ENCODE measurements at places on chromosomes 5 and 9.
A peak's percentile ranks its signal among the peaks of the same experiment; 100 is the strongest.

- no peak for DNase-seq
These were observed 26.7 kb downstream of the F2R start for GRCh38 chr5:76742583-76742982.

DNA sequence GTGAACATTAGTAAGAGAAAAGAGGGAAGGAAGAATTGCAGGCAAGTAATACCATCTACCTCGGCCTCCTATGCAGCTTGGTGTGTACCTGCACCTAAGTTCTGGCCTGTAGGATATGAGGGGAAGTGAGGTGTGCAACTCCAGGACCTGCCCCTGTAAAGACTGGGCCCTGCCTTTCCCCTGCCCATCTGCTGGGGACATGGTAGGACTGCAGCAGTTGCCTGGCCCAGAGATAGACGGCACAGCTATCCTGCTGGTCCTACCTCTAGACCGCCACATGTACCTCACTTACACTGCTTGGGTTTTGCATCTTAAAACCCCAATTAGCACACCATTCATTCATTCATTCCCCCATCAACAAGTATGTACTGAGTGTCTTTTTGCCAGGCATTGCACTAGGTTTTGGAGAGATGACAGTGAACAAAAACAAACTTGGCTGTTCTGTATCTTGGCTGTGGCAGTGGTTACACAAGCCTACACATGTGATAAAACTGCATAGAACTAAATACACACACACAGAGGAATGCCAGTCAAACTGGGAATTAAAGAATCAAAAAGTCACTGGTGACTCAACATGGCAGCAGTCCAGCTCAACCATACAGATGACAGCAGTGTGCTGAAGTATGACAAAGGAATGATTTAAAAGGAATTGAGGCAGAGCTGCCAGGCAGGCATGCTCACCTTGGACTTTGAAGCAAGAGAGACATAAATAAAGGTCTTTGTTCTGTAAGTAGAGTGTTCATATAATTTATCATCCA, 23.3 kb upstream of the MGAT1 start:
- DNase-seq = no peak

- no peak for DNase-seq
These were observed 304.5 kb upstream of the ZNF608 start for GRCh38 chr5:125050926-125051325.

GRCh38 chr5:95938347-95938746, 23.3 kb downstream of the ELL2 start:
- no peak for DNase-seq

DNA sequence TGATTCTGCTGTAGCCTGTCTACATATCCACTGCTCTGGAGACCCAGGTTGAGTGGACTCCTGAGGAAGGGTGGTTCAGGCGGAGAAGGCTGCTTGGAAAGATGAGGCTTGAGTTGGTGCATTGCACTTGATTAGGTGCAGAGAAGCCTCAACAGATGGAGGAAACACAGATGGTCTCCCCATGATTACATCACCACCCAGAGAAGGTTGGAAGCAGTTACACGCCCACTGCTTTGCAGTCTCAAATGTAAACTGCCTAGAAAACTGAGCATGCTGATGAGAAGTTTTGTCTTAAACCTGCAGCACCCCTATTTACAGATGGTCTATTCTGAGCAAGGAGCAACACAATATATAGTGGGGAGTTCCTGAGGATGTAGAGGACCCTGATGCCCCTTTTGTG, 266.6 kb downstream of the PIK3R1 start:
- no peak for DNase-seq

DNA sequence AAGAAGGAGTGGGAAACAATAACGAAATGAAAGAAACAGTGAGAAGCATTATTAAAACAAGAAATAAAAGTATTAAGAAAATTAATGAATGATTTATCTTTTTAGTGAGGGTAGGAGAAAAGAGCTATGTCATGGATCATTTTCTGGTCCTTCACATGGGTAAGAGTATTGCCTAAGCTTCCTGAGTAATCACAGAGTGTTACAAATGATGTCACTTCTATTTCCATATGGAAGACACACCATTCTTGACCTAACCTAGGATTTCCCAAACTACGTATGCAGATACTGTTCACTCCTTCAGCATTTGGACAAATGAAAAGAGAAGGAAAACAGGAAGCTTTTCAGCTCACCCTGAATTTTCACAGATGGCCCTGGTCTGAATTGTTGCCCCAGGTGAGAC, 3.3 kb upstream of the TSLP start:
- DNase-seq = no peak

DNA sequence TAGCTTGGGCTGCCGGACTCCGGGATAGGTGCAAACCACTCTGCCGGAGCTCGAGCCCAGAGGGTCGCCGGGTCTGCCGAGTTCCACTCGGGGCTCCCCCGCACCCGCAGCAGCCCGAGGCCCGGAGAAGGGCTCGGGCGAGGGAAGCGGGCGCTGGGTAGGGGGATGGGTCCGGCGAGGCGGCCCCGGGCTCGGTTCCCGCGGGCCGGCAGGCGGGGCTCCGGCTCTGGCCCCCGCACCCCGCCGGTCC, 507 bp downstream of the RICTOR start:
- peak; percentile 86 for DNase-seq

GRCh38 chr5:180804129-180804618, 1.6 kb upstream of the MGAT1 start:
- DNase-seq = no peak

GRCh38 chr9:37032713-37033112, 1.4 kb downstream of the PAX5 start:
- DNase-seq = no peak

All from H7 (cell line).